ENCODE measurements at places on chromosomes 7 and 10.

- DNase-seq, result no peak
Observed at GRCh38 chr7:985915-986741, 3.1 kb downstream of the CYP2W1 start.

DNA sequence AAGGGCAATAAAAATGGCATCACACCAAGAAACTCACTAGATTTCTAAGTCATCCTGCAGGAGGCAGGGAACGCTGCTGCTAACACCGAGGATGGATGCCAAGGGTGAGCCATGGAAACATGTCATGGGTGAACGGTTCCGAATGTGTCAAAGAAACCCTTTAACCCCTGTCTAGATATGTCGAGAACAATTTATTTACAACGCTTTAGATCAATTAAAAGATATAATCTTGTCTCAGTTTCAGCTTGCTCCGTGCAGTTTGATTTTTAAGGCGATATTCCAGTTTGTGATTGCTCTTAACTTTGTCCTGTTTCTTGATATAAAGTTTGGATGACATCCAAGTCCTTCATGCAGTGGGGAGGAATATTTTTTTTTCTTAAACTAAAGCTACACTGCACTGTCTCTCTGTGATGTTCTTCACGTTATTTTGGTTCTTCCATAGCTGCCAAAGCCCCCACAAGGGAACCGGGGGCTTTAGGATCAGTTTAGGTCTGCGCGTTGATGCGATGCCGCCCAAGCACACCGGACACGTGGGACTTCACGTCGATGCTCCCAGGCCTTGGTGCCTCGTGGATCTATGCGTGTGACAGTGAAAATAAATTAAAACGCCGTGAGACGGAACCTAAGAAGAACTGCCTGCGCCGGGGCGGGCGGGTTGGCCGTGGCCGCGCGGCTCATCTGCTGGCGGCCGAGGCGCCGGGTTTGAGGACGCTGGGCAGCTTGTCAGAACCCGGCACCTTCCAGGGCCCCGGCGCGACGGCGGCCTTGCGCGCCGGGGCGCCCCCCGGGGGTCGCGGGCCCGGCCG, 220.3 kb downstream of the PHTF2 start:
- DNase-seq, result no peak

DNA sequence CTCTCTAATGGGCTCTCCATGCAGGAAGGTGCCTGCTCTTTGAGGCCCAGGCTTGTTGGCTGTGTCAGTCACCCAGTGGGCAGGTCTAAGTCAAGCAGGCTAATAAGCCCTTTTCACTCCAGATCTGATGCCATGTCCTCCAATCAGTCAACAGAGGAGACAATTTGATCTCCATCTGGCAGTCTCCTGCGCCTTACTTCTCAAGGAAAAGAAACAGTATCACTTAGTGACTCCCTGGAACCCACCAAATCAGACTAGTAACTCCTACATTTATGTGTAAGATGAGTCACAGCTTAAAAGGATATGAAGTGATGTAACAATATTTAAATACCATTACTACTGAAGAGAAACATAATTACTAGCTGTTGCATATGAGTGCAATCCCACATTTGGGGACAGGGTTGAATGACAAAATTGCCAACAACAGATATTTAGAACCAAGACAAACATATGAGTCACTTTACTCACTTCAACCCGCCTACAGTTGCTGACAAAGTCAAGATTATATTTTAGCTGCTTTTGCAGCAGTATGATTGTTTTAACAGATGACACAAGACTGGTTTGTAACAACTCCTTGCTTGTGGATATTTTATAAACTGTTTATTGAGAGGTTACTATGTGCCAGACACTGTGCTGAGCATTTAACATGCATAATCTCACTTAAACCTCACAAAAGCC, 72.1 kb downstream of the USP6NL start:
- DNase-seq, result no peak

DNA sequence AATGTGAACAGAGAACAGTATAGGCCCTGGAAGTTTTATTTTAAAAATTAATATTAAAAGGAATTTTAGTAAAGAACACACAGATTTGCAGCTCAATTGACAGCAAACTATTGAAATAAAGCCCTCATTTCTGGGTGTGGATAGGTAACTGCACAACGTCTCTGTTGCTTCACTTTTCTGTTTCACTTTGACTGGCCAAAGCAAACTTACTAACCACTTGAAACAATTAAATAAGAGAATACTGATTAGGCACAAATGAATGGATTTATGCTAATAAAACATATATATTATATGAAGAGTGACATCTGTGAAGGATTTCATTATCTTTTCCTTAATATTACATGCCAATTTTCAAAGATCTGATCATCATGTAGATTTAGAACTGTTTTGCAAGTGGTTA, 11.9 kb downstream of the ZNF804B start:
- no peak for DNase-seq

DNA sequence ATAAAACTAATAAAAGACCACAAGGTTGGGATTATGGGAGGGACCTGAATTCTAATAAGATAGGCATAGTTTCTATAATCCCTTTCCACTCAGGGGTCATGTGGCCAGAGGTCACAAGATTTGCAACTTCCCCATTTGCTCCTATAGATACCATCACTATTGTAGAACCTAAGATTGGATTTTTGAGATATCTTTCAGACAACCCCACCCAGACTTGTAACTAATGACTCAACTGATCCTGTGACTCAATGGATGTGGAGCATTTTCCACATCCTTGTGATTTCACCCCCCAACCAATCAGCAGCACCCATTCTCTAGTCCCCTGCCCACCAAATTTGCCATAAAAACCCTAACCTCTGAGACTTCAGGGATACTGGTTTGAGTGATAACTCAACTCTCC, 51.9 kb upstream of the PIK3AP1 start:
- no peak for DNase-seq
